ENCODE measurements at places on chromosomes 1 and 21.

- no peak for DNase-seq
Observed at GRCh38 chr1:178919581-178919980, 48.7 kb upstream of the ANGPTL1 start.

- no peak for DNase-seq
Observed at GRCh38 chr1:168736520-168736919, 7.5 kb upstream of the DPT start.

GRCh38 chr1:234845097-234845660, 235.2 kb upstream of the IRF2BP2 start:
- DNase-seq, result no peak

- DNase-seq, result no peak
Observed at GRCh38 chr1:1068517-1069055, 5.5 kb downstream of the RNF223 start.

DNA sequence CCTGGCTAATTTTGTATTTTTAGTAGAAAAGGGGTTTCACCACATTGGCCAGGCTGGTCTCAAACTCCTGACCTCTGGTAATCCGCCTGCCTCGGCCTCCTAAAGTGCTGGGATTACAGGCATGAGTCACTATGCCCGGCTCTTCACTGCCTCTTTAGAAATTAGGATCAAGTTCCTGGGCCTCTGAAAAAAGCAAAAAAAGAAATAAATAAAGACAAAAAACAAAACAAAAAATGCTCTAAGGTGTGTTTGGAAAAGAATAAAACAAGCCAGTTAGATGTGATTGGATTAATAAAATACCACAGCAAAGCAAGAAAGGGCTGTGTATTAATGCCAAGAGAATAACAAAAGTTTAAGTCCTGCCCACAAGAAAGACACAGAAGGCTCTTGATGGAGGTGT, 4.2 kb upstream of the ABCB10 start:
- no peak for DNase-seq

- DNase-seq, result no peak
Observed at GRCh38 chr1:53567851-53568250, 108.7 kb downstream of the DMRTB1 start.

GRCh38 chr1:117001254-117001927, at the start of gene CD101:
Gene CD101, plus strand, starts transcription at chr1:117001760. Its CDS starts 58 bp downstream, at chr1:117001818.
- no peak for DNase-seq

DNA sequence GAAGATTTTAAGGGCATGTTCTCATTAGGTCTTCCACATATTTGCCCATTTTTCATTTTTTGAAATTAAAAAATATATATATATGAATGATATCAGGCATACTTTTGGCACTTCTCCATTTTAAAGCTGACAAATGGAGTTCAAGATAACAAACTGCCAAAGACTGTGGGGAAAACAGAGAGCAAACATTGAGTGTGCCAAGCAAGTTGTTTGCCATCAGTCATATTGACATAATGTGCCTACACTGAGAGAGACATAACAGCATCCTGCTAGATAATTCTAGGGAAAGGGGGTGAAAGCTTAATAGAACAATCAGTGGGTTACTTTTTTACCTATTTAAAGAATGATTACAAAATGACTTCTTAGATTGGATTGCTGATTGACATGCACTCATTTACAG, 529.4 kb upstream of the CXADR start:
- DNase-seq, result no peak

DNA sequence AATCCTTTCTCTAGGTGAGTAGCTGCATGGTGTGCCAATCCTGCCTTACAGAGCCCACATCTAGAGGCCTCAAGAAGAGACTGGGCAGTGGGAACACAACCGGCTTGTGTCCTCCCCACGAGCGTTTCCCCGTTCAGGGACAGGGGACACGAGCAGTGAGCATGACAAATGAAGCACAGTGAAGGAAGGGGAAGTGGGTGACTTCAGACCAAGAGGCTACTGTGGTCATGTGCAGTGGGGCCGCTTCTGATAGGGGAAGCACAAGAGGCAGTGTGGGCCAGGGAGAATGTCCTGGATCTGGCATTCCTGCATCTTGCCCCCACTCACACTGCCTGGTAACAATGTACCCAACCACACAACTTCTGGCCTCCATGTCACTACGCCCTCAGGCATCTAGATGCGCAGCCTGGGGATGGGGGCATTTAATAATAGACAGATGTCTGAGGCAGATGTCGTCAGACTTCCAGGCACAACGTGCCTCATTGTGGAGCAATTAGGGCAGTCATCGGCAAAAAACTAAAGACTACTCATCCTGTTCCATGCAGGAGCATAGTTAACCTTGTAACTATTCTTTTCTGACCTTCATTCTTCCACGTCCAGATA, 155.6 kb upstream of the NBPF11 start:
- no peak for DNase-seq

DNA sequence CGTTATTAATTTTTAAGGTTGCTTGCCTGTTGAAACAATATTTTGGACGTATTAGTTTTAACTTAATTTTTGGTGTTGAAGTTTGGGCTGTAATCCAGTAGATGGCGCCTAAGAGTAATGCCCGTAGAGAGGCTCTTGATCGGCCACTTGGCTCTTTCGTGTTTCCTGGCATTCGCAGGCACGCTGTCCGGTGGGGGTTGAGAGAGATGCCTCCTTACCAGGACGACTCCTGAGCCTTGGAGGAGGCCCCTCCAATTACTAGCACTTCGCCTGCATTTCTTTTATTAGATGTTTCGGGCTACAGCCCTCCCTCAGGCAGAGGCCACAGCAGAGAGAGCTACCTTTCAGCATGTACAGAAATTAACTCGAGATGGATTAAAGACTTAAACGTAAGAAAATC, 12.0 kb downstream of the OR2M4 start:
- DNase-seq, result no peak

DNA sequence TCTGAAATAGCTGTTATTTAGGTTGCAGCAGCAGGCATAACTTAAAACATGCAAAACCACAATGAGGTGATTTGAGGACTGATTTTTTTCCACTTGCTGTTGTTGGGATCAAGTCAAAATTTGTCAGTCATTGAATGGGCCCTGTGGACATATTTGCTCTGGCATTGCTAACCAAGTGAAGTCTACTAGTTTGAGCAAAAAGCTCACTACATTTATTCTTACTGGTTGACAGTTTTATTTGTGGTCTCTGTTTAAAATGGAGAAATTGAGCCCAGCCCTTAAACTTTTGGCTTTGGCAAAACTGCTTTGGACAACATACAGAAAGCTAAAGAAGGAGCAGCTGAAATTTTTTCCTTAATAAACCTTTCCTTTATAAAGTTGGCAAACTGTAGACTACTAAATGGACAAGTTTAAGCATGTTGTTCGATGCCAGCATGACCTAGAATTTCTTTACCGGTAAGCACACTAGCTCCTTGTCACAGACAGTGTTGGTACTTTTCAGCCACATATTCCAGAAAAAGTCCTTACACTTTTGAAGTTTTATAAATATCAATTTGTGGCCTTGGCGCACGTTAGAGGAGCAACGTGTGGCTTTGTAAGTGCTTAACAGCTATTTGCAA, 234.6 kb downstream of the USP25 start:
- DNase-seq, result no peak

DNA sequence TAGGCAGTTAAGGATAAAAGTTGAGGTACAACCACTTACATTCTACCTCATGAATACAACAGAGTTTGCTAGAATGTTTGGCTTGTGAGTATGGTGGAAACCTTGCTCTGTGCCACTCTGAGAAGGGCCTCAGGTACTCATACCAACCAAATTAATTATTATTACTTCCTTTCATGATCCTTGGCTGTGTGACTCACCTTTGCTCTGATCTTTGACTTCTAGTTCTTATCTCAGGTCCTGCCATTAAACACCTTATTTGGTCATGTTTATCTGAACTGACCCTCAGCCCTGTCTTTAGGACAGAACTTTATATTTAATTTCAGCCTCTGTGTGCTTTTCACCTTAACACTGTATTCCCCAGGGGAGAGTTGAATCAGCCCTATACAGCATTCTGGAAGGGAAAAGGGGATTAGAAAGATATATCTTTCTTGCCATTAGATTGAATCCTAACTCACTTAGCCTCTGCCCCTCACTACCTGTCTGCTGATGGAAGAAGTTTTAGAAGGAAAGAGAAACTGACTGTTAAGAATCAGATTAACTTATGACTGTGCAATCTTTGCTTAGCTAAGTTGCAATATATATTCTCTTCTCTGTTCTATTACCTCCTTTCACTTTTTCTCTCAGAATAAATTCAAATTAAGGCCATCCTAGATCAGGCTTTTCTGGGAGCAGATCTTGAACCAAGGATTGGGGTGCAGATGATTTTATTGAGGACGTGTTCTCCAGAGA, 260.4 kb upstream of the DPYD start:
- no peak for DNase-seq

- no peak for DNase-seq
Observed at GRCh38 chr1:1331068-1331965, at the start of gene TAS1R3. Gene TAS1R3, plus strand, starts transcription at chr1:1331280. Its CDS starts 66 bp downstream, at chr1:1331346.

DNA sequence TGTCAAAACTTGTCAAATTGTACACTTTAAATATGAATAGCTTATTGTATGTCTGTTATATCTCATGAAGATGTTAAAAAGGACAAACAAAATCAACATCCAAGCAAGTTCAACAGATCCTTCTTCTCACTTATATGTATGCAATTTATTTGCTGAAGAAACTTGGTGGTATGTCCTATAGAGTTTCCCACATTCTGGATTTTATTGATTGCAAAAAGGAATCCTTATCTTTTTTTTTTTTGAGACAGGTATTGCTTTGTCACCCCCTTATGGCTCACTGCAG, 5.6 kb upstream of the RABGAP1L start:
- no peak for DNase-seq

DNA sequence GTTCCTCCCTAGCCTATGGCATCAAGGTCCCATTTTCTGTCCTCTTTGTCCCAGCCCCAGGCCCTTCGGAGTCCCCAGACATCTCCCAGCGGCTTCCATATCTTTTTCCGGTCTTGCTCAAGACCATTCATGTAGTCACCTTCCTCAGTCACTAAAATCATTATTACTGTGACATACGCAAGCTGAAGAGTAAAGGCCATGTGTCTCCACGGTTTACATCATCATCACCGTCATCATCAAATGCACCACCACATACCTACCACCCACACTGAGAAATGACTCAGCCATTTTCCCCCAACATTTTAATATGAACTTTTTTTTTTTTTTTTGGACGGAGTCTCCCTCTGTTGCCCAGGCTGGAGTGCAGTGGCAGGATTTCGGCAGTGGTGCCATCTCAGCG, 43.4 kb downstream of the FHAD1 start:
- no peak for DNase-seq

DNA sequence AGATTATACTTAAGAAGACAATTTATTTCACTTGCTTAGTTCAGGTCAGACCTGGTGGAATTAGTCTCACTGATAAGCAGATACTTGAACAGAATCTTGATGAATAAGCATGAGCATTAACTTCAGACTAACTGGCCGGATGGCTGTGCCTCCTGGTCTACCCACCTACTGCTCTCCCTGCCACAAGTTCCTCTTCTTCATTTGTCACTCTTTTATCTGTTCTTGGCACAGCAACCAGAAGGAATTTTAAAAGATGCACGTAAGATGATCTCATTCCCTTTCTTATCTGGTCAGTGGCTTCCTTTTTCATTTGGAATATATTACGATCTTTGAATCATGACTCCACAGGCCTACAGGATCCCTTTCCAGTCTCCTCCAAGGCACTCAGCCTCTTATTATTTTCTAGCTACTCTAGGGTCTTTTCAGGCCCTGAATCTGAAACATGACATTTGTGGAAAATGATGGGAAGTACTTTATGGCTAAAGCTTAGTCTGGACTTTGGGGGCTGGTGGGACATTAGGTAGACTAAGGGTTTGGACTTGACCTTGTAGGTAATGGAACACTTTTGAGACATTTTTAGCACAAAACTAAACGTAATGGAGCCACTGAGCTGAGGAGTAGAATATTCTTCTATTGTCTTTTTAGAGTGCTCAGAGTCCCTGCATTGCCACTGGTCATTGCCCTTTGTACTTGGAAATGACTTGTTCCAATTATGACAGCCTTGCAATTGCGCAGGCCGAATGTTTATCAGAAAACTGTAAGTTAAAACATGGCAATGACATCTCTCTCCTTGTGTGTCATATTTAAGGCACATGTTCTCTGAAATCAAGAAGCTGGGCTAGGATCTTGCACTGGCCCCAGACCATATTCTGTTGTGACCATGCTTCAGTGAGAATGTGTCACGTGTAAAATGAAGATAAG, 16.0 kb downstream of the ST6GALNAC3 start:
- no peak for DNase-seq

GRCh38 chr1:9294405-9294773, 1.7 kb downstream of the SPSB1 start:
- no peak for DNase-seq

DNA sequence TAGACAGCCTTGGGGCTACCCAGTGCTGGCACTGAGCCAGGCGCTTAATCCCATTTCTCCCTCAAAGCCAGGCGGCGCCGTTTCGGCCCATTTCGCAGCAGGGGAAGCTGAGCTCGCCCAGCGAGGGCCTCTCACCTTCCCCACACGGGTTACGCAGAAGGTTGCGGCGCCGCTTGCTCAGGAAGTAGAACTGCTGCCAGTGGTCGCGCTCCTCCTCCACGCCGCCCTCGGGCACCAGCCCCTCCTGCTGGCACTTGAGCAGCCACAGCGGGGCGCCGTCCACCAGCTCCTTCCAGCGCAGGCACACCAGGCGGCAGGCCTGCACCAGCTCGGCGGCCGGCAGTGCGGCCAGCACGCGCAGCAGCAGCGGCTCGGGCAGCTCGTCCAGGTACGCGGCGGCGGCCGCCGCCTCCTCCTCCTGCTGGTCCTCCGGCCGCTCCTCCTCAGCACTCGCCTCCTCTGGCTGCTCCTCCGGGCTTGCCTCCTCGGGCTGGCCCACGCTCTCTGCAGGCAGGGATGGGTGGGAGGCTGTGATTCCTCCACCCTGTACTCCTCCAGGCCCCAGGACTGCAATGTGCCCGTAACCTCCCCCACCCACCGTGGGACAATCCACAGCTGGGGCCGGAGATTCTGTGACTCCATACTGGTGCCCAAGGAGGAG, 3.8 kb downstream of the FBXO2 start:
- DNase-seq, result no peak

- no peak for DNase-seq
Observed at GRCh38 chr1:160007577-160008200, 24.1 kb downstream of the PIGM start.

- no peak for DNase-seq
Observed at GRCh38 chr1:21089731-21090130, 87.0 kb downstream of the EIF4G3 start.

GRCh38 chr1:6904476-6905170, 119.4 kb downstream of the CAMTA1 start:
- no peak for DNase-seq

- peak; percentile 90 for DNase-seq
Observed at GRCh38 chr1:234721476-234722269, 111.7 kb upstream of the IRF2BP2 start.

DNA sequence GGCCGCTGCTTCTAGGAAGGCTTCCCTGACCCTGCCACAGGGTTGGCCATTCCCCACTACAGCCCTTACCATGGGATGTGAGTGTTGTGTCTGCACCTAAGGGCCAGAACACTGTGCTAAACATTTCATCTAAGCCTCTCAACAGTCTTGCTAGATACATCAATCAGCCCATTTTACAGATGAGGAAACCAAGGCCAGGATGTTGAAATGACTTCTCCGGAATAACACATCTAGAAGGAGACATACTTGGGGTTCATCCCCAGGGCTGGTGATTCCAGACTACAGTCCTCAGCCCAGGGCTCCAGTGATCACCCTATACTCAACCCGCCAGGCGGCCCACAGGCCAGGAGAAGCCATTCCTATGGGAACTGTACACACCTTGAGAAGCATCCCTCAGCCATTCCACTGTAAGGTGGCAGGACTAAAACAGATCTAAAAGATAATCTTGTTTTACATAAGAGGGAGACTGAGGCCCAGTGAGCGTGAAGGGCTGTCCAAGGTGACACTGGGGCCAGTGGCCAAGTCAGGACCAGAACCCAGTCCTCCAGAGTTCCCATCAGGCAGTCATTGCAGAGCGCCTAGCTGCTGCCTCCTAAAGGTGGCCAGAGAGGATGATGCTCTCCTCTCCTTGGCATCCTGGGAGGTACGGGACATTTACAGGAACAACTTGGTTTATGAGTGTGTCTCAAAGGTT, 119.5 kb downstream of the GLIS1 start:
- DNase-seq, result no peak
